ENCODE measurements at places on chromosomes 7 and 10. TPM values are rescaled to one million over a fixed set of nuclear protein-coding genes. Genes with fewer than 3 reads are reported as not detected.

GRCh38 chr10:59692113-59692512, 17.5 kb downstream of the SLC16A9 start:
- DNase-seq, result no peak

DNA sequence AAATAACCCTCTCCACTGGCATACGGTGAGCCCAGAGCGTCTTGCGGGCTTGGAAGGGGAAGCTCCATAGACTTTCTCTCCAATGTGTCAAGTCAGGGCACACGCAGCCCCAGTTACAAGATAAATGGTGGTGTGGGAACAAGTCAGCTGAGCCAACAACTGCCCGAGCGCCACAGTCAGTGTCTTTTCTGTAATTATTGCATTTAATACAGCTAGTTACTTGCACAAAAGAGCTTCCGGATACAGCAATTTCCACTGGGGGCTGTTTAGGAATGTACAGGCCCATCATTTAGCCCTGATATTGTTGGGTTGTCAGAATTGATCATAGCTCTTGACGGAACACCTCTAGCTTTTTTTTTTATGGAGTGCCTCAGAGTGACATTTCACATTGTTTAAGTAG, 193.5 kb upstream of the SP8 start:
- DNase-seq, result no peak

GRCh38 chr7:7965301-7965700, 3.3 kb upstream of the GLCCI1 start:
- DNase-seq, result no peak

- no peak for DNase-seq
Measured at GRCh38 chr7:83579740-83580139, 69.2 kb downstream of the SEMA3E start.

GRCh38 chr10:21300551-21300950, 224.9 kb downstream of the SKIDA1 start:
- no peak for DNase-seq

- DNase-seq, result no peak
Measured at GRCh38 chr10:69838853-69839252, 37.1 kb downstream of the COL13A1 start.

DNA sequence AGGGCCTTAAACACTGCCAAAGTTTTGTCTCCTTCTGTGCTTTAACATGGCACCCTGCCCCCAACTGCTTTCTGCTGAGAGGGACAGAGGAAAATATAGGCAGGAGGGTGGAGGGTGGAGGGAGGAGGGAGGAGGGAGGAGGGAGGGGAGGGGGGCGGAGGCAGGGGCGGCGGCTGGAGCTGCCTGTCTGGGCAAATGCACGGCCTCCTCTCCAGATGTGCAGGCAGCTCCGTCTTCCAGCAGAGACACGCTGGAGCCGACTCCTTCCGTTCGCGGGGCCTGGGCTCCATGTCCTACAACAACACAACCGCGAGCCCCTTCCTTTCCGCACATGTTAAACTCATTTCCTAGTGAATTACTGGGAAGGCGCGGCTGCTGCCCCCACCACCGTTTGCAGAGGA, 14.2 kb downstream of the EBF3 start:
- no peak for DNase-seq

- no peak for DNase-seq
Measured at GRCh38 chr10:132879408-132880127, 62.8 kb downstream of the CFAP46 start.

DNA sequence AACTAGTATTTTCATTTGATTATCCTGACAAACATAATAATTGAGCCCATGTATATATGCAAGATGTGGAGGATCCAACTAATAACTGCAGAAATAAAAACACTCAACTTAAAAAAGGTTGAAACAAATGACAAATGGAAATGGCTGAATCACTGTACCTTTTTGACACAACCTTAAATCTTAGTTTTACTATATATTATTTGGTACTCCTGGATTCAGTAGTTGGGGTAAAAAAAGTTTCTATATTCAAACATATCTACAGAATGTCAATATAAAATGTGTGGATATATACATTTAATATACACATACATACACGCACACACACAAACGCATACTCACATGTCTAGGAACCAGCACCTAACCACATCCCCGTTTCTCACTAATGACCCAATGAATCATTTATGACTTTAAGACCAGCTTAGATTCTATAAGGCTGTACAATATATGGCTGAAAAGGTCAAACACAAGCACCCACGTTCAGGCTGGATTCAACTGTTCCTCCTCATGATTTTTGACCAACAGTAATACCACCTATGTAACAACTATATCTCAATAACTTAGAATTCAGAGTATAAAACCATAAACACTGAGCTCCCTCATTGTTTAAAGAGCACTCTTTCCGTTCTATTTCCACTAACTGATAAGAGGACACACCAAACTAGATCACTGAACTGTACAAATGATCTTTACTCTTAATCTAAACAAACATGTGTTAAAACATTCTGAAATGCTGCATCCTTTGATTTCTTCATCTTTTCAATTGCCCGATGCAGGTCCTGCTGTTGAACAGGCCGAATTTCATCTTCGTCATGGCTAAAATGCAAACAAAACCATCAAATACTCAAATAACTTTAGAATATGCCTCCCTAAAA, 63.8 kb downstream of the ATAD1 start:
- no peak for DNase-seq

DNA sequence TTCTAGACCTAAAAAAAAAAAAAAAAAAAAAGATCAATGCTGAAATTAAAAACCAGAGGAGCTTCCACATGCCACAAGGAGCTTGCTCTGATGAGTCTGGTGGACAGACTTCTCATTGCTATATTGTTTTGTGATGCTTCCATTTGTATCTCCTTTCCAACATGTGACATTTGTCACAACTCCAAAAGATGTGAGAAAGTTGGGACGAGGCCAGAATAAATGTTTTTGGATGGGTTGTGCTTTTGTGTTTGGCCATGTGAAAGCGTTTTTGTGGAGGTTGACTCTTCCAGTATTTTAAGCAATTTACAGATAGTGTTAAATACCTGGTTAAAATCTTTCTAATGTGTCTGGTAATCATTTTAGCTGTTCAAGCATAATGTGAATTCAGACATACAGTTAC, 280.1 kb downstream of the SKAP2 start:
- no peak for DNase-seq

DNA sequence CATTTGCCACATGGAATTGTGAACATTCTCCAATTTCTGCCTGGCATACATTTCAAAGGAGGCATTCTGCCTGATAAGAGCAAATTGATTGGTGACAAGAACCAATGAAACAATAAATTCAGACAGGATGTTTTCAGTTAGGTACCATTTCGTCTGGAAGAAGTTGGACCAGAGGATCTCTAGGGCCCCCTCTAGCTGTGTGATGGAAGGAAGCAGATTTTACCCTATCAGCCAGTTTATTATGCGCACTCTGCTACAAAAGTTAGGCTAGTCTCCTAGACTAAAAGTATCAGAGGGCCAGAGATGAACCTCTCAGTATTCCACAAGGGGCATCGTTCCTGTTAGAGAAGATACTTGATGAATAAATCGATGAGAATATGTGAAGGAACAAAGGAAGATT, 118.0 kb downstream of the BUB3 start:
- no peak for DNase-seq

DNA sequence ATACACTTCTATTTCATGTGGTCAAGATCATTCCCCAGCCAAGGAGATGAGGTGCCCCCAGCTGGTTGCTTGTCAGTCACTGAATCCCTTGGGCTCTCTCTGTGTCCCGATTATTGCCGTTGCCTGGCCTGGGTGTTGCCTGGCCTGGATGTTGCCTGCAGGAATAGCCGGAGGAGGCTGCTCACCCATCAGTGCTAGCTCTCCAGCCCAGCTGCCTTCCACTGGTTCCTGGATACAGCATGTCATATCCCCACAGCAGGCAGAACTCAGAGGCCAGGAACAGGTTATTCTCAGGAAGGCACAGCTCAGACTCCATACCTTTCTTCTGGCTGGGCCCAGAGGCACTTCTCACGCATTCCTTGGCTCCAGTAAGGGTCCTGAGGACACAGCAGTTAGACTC, 542.1 kb upstream of the MGMT start:
- no peak for DNase-seq

DNA sequence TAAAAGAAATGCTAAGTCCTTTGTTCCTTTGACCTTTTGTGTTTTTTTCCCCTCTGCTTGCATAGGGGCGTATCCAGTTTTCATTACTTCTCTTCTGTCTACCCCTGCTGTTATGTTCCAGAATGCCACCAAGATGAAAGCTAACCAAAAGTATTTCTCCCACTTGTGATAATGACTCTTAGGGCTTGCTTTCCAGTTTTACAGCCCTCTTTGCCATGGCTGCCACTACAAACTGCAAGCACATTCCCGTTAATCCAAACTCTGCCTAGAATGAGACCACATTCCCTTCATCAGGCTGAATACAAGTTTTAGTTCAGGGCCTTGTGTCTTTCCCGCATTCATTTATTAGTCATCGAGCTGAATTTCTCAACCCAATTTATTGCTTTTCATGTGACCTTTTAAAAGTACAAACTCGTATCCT, 23.6 kb upstream of the CD36 start:
- DNase-seq, result no peak

- no peak for DNase-seq
Measured at GRCh38 chr7:77413861-77414424, 2.2 kb downstream of the GSAP start.

- DNase-seq, result no peak
Measured at GRCh38 chr7:37719077-37719476, 35.5 kb downstream of the GPR141 start.

GRCh38 chr10:121516093-121516865, 82.0 kb downstream of the FGFR2 start:
- DNase-seq, result no peak

ASB15 gene
- not detected for total RNA-seq

OR2A42 gene
- total RNA-seq, result not detected

TMEM120A gene
- total RNA-seq, result 19.6 TPM

CTBP2 gene
- not detected for total RNA-seq

FAM13C gene
- total RNA-seq, result 0.21 TPM
